ENCODE measurements at places on chromosomes 5 and 9.

DNA sequence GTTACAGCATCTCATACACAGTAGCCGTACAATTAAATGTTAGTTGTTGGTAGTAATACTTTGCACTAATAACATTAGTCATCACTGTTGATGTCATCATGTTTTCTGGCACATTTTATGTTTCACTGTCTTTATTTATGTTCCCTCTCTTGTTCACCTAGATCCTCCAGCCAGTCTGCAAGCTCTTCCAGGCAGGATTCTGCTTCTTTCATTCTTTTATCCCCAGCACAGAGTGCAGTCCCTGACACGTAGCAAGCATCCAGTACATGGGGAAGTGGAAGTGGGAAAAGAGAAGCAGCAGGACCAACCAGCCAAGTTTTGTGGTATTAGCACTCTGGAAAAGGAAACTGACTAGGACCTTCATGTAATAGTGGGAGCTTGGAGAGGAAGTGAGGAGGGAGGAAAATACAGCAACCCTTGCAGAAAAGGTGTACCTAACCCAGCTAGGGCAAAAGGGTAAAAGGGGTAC is 89.7 kb upstream of the SLC44A1 start:
- no peak for DNase-seq

DNA sequence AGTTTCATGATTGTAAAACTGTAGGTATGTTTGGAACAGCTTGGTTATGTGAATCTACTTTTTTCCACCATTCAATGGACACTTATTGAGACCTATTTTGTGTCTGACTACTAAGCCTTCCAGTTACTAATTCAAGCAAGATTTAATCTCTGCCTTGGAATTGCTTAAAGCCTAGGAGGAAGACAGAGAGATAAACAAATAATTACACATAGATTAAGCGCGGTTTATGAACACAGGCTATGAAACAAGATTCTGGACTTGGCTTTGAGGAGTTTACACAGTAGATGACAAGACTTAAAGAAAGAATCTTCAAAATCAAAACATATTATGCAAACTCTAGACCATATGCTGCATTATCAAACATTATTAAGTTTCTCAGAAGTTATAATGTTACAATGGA is 340.4 kb downstream of the RASEF start:
- no peak for DNase-seq

GRCh38 chr5:181100121-181100875 is 30.7 kb downstream of the OR2V1 start:
- no peak for DNase-seq

DNA sequence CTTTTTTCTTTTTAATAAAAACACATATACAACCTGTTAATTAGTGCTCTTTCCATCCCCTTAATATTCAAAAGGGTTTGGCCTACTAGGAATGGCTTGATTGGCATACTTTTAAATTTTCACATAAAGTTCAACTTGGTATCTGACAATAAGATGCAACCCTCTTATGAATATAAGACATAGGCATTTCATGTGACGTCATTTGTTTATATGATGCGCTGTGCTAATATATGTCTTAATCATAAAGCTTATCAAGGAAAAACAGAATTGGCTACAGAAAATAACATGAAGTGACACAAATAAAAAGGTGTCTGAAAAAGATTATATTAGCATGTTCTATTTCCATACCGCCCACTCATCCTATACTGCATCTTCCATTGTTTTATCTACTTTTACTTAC is 1642.4 kb downstream of the EFNA5 start:
- DNase-seq = no peak

- DNase-seq = peak; percentile 37
Measured at GRCh38 chr5:77630114-77630680, 8.3 kb downstream of the OTP start.
